ENCODE measurements at places on chromosomes 7 and 10.

DNA sequence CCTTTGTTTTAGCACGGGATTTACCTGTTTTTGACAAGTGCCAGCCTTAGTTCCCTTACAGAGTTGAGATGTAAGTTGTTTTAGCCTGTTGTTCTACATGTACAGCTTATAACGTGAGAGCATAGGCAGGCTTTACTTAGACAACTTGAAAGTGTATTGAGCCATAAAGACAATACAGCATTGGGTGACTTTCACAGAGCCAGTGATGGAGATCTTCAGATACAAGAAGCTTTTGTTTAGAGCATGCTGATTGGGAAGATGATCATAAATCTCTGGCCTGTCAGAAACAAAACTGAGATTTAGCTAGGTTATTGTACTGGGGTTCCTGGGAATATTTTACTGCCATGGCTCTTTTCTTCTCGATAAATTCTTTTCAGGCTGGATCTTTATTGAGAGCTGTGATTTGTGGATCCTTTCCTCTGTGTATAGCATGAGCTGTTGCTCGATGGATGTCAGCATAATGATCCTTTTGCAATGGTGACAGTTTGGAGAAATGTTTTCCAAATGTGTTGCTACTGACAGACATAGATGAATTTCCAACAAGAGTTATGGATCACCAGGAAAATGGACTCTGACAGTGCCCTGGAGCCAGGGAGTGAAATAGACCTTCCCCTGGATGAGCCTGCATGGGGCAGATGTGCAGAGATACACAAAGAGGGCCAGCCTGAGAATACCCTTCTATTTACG is 30.2 kb downstream of the LHFPL3 start:
- peak; percentile 83 for DNase-seq

GRCh38 chr10:73859784-73860491 is 14.4 kb downstream of the CAMK2G start:
- DNase-seq = no peak

DNA sequence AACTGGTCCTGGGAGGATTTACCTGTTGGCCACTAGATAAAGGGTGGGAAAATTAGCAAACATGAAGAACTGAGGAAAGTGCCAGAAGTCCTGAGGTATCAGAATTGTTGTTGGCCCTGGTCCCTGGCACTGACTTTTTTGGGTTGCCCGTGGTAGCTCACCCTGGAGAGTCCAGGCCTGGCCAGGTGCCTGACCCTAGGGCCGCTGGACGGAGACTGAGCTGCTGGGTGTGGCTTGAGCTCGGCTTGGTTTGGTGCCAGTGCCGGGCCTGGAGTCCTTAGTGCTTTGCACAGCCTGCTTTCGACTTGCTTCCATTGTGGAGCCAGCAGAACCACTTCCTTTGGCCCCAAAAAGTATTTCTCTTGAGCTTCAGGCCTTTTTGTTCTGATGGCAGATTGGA is 12.9 kb downstream of the MDH2 start:
- DNase-seq = no peak

DNA sequence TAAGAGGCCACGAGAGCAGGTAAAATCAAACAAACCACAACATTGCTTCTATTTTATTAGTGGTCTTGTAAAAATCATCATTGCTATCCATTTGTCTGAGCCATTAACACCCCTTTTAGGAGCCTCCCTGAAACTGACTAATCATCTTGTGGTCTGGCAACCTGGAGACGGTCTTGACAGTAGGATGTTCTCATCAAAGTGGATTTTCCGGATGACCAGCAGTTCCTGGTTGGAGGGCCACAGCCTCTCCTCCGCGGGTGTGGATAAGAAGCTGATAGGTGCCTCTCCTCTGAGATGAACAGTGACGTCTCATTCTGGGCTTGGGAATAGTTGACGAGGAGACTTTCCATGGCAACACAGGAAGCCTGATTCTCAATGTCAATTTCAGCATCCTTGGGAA is 490.7 kb downstream of the TYW1 start:
- DNase-seq = no peak

GRCh38 chr10:13633689-13634088 is 46.9 kb downstream of the PRPF18 start:
- DNase-seq = no peak

DNA sequence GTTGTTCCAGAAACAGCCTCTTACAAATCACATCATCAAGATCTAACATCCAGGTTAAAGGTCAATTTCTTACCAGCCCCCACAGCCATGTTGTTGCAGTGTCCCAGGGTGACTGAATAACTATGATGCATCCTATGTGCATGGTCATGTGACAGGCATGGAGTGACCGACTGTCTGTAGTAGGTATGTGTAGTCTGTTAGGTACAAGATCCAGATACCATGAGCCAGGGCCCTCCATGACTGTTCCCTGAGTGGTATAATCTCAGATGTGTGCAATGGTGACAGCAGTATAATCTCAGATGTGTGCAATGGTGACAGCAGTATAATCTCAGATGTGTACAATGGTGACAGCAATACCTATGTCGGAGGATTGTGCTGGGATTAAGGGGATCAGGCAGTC is 8.8 kb downstream of the CDHR3 start:
- DNase-seq = no peak

- DNase-seq = no peak
Observed at GRCh38 chr10:48768926-48769325, 84.3 kb downstream of the WDFY4 start.

GRCh38 chr7:5677538-5678294 is 103.7 kb downstream of the RNF216 start:
- no peak for DNase-seq

DNA sequence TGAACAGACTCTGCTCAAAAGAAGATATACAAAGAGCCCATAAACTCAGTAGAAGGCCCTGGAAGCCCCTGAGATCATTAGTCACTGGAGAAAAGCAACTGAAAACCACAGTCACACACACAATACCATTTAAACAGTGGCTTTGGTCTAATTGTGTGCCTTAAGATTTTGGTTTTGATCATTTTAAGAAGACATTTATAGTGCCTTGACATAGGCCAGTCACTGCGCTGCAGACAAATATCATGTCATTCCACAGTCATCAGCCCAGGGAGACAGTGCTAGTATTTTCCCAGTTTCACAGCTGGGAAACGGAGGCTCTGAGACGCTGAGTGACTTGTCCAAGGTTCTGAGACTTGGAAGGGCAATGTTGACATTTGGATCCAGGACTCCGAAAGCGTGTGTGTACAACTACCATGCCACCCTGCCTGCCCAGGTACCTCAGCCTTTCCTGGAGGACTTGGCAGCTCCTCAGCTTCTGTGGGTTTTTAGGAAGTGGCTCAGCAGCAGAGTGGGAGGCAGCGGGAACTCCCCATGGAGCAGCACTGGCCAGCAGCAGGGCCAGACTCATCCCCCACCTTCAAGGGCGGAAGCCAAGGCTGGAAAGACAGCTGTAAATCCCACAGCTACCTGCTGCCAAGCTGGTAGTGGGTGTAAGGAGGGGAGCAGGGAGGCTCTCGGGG is 173.9 kb downstream of the WDR11 start:
- DNase-seq = no peak

GRCh38 chr10:101230183-101230917 is 1.1 kb upstream of the LBX1 start:
- DNase-seq = no peak

DNA sequence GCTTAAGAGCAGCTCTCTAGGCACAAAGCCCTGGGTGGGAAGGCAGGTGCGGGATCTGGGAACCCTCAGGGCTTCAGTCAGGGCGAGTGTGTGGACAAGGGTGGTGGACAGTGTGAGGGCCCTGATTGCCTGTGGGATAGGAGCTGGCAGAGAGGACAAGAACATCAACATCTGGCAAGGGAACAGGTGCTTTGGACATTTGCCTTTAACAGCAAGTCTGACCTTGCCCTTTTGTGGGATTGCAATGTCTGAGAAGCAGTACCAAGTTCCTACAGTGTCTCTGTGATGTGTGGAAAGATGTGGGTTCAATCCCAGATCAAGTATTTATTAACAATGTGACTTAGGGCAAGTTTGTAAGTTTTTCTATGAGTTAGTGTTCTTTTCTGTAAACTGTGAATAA is 46.7 kb downstream of the TFAM start:
- DNase-seq = no peak

DNA sequence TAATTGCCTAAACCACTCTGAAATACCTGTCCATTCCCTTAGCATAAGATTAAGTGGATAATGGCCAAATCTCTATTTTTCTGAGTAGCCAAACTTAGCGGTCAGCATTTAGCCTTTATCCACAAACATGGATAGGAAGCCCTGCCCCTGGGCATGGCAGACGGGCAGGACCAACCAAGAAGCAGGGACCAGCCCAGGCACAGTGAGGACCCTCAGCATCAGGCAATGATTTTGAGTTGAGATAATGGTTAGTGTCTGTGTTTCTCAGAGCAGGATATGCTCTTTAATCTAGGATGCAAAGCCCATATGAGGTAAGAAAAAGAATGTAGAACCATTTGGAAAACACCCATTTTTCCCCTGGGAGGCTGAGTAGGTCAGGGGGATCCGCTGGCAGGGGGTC is 131.7 kb downstream of the DPP6 start:
- no peak for DNase-seq

DNA sequence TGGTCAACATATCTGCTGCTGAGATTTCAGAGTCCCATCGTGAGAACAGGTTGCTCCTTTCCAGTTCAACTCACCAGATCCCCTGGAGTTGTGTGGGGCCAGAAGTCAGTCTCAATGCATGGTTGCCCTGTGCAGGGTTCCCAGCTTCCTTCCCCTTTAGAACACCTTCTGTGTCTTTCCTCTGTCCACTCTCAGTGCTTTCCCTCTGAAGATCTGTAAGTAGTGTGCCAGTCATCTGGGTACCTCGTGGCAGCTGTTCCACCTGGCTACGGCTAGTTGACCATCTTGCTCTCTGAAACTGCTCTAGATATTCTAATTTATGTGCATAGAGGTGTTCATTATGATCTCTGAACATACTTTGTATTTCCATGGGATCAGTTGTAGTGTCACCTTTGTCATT is 36.1 kb upstream of the PRSS37 start:
- no peak for DNase-seq

DNA sequence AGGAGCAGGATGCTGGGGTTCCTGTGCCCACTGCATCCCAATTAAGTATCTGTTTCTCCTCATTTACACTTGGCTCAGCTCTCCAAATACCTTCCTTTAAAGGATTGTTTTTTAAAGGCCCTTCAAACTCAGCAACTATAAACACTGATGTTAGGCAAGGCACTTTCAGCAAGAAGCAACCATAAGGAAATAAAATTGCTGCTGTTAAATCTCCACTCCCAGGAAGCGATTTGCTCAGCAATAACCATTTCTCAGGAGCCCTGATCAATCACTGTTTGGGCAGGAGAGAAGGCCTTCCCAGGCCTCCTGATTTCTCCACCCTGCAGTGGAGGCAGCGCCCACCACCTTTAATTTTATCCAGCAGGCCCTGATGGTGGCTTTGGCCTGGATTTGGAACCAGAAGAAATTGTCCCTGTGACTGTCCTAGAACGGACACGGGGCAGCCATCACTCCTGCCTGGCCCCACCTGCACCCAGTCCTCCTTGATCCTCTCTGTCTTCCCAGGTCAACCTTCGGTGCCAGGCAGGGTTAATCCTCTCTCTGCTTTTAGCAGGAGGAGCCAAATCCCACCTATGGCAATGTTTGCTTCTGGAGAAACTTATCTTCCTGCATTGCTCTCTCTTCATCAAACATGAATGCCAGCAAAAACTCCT is 199.8 kb downstream of the PLXNA4 start:
- DNase-seq = no peak

GRCh38 chr7:87173471-87173870 is 21.2 kb downstream of the DMTF1 start:
- DNase-seq = no peak

GRCh38 chr10:35908451-35908850 is 266.4 kb upstream of the FZD8 start:
- DNase-seq = no peak

DNA sequence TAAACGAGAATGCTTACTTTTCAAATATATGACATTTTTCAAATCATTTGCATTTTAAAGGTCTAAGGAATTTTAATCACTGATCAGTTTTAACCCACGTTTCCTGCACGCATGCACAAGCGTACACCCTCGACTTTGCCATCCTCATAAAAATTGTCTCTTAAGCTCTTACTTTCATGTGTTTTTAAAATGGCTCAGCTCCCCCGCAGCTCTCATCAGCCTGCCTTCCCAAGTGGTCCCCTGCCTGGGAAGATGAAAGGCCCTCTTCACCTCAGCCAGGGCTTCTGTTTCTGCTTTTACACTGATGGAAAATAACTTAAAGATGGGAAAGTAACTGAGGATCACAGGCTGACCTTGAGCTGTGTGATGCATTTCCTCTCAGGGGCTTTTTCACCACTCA is 131.6 kb upstream of the LSM8 start:
- no peak for DNase-seq

DNA sequence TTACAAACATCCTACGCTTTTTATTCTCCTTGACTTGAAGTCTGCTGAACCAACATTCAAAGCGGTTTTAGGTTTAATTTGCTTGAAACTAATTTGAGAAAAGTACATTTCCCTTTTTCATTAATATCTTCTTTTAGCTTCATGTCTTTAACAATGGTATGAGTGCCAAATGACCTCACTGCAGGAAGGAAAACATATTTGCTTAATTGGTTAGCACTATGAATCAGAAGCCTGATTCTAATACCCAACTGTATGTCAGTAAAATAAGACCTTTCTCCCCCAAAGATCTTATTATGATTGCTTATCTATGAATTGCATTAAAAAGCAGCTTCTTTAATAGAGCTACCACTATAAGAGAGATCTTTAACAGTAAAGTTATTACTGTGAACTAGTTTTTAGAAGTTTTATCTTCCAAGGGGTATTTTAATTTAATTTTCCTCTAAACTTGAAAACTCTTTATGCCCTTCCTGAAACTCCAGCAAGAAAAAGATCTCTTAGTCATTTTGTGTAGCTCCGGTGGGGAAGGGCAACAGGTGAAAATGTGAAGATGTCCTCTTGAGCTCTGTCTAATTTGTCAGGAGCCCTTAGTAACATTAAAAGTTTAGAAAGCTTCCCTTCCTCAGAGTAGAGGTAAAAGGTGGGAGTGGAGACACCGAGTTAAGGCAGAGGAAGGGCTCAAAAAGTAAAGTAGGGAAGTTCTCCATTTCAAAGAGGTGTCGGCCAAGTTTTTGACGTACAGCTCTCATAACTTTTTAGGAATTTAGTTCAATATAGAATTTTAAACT is 6.1 kb downstream of the COL1A2 start:
- no peak for DNase-seq

DNA sequence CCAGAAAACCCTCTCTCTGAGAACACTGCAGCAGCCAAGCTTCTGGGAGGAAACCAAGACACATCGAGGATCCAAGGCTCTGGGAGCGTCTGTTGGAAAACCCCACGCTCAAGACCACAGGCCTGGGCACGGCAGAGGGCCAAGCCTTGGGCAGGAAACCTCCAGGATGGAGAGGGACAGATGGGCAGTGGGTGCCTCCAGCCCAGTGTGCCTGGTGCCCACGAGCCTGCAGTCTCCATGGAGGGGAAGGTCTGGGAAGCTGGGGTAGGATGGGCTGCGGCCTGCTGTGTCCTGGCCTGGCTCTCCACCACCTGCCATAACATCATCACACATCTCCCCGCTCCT is 96.1 kb downstream of the FAM53B start:
- no peak for DNase-seq

- no peak for DNase-seq
Observed at GRCh38 chr7:52842202-52842900, 193.1 kb upstream of the POM121L12 start.

GRCh38 chr10:4390219-4390618 is 435.8 kb upstream of the AKR1E2 start:
- no peak for DNase-seq
